ENCODE measurements at places on chromosomes 6 and 20.

- no peak for DNase-seq
These were observed 211.3 kb upstream of the RUNX2 start for GRCh38 chr6:45116714-45117410.

GRCh38 chr6:14705841-14706377 lies 540.0 kb upstream of the JARID2 start:
- DNase-seq, result no peak

- no peak for DNase-seq
These were observed 364.2 kb downstream of the SYNE1 start for GRCh38 chr6:152273002-152273401.

- DNase-seq, result no peak
These were observed 30.9 kb upstream of the AVP start for GRCh38 chr20:3115190-3116107.

DNA sequence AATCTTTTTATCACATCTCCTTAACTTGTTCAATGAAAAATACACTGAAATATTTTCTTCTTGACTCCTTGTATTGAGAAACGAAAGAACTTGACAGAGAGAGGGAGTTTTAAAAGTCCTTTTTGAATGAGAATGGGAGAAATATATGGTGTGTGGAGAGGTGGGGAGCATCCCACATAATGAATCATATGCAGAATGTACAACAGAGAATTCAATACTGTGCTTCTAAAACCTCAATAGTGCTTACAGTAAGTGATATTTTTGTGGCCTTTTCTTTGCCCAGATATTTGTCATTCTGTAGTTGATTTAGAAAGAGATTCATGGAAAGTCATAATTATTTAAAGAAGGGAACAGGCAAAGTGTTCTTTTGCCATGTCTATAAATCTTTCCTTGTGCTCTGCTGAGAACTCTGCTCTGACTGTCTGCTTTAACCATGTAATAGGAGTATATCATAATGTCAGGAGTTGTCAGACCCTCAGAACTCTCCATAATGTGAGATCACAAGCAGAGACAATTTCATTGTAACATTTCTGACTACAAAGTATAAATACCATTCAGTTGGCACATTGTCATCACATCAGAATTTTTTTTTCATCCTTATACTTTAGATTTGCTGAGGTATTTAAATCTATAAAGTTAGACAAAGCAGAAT lies 32.8 kb upstream of the HS3ST5 start:
- DNase-seq, result no peak

DNA sequence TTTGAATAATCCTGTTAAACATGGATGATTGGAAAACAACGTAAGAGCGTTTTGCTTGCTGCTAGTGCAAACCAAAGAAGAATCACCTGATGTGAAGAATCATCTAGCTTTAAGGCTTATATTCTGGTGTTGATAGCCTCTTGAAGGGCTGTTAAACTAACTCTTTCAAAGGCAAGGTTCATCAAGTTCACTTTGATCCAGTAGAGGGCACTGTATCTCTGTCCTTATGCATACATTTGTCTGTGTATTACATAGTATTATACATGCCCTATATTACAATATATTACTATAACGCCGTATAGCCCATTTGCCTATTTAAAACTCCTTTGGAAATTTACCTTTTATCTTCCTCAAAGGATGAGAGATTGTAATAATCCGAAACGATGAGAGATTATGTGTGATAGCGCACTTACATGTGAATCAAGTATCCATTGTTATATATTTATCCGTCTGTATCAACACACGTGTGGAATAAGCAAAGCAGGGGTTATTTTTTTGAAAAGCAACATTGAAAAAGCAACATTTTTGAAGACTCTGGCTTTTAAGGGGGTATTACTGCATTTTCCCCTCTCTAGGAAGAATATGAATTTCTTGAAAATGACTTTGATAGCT lies 50.8 kb upstream of the NRN1 start:
- no peak for DNase-seq

All from hematopoietic multipotent progenitor cell (in vitro differentiated cells).